ENCODE measurements at places on chromosomes 7 and 10.

DNA sequence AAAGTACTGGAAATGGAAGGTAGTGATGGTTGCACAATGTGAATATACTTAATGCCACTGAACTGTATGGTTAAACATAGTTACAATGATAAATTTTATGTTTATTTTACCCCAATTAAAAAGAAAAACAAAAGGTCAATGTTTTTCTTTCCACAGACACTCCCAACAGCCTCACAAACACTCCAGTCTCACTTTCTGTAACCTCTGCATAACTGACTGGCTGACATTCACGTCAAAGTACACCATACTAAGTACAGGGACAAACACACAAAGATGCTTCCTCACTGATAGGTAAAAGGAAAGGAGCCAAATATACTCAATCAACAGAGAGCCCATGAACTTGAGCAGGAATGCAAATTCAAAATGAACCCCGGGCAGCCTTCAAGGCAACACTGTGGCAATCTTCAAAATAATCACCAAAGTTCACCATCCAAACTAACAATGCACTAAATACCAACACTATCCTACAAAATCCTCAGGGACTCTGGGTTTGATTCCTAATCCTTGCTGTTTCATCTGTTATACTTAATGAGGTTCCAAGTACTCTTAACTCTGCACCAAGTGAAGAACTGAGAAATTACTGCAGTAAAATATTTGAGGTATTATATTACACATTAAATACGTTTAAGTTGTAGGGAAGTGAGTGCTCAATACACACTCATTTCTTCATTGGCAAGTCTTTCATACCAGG lies 90.8 kb downstream of the ARMH3 start:
- no peak for DNase-seq

GRCh38 chr10:77501152-77501845 lies 136.3 kb downstream of the KCNMA1 start:
- DNase-seq = no peak

DNA sequence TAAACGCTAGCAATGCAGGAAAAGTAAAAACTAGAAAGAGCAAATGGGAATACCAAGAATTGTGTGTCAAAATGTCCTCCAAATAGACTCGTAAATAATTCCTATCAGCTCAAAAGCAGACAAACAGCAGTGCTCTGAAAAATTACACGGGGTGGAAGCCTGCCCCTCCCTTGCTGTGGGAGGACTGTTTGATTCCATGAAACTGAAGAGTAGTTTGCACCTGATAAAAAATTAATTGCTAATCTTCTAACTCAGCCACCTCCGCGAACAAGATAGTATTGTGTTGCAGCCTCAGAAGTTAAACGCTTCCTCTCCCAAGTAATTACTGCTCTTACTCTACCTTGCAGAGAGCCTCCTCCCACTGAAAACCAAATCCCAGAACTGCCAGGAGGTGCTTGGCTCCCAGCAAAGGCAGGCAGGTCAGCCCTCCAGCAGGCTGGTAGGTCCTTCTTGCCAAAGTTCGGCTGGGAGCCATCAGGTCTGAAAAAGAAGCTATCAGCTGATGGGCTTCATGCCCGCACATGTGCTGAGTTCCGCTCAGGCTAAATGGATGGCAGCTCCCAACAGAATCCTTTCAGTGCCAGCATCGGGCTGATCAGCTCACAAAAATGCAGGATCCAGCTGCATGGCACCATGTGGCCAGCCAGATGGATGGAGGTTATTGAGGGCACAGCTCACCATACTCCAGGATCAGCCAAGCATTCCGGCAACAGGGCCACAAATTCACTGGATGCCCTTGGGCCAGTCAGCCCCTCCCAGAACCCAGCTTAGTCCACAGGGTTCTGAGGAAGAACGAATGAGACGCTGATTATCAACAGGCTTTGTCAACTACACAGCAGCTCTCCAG lies 37.1 kb downstream of the MAD1L1 start:
- no peak for DNase-seq

GRCh38 chr7:106599343-106599698 lies 61.6 kb downstream of the CCDC71L start:
- no peak for DNase-seq

Measured in stimulated activated CD4-positive, alpha-beta T cell treated with anti-CD3 and anti-CD28 coated beads, Interleukin-1b, Interleukin-23, amount 100 ng/mL, for 48 hours (primary cell).